ENCODE measurements at places on chromosomes 13 and 19.

DNA sequence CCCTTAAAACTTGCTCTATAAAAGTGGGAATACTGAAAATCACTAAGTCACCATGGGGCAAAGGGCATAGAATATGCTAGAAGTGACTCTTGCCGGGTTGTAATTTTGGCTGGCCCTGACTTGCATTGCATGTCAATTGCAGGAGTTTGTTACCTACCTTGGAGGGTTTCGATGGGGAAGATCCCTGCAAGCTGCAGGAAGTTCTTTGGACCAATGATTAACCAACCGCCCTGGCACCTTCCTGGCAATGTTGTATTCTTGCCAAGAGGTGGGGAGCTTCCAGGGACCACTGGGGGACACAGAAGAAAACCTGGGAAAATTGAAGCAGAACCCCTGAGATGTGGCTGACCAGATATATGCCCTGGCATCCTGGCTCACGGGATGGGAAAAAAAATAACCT lies 235.8 kb downstream of the B3GLCT start:
- no peak for DNase-seq

DNA sequence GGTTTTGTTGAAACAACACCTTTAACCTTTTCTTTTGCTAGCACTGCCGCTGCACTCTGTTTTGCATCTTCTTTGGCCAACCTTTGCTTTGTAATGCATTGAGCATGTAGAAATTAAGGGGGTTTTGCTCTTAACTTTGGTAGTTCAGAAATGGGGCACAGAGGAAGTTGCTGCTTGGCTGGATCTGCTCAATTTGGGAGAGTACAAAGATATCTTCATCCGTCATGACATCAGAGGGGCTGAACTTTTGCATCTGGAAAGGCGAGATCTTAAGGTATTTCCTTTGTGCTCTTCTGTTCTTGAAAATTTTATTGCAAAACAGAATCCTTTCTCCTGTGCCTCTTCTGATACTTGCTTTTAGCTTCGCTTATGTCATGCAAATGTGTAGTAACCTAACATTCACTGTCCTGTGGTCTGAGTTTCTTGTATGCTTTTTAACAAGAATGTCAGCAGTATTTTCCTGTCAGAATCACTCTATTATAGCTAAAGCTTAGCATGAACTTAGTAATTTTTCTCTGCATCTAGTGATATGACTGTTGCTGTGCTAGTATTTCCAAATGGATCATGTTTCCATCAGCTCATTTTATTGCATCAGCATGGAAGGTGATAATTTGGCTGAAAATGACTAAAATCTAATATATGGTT lies 50.7 kb upstream of the AKAP11 start:
- DNase-seq: no peak

DNA sequence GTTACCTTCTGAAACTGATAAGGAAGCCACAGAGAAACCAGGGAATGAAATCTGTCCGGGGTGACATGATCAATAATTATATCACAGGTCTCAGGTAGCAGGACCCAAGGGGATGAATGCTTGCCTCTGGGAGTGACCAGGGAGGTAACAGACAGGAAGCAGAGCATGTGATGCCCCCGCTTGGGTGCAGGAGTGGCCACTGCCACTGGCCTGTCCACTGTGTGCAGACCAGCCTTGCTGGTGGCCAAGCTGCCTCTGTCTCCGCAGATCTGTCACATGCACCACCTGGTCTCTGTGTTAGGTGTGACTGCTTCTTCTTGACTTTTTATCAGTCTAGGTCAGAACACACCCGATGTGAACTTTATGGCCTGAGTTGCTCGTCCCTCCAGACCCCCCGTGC lies 71.8 kb downstream of the PEPD start:
- no peak for DNase-seq

DNA sequence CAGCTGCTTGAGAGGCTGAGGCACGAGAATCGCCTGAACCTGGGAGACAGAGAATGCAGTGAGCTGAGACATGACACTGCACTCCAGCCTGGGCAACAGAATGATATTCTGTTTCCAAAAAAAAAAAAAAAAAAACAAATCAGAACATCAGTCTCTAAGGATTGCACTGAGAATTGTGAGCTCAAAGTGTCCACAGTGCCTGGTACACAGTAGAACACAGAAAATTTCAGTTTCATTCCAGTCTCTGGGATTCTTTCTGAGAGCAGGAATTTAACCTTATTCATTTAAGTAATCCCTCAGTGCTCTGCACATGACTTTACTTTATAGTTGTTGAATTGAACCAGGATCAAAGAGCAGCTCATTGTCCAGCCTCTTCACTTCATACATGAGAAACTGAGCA lies 25.9 kb upstream of the GATAD2A start:
- DNase-seq: no peak

- DNase-seq: no peak
These were observed 14.5 kb downstream of the SACS start for GRCh38 chr13:23418776-23419683.

- DNase-seq: no peak
These were observed 46.7 kb downstream of the NOTCH3 start for GRCh38 chr19:15154002-15154612.
